ENCODE measurements at places on chromosomes 16 and 17.
A peak's percentile ranks its signal among the peaks of the same experiment; 100 is the strongest.

DNA sequence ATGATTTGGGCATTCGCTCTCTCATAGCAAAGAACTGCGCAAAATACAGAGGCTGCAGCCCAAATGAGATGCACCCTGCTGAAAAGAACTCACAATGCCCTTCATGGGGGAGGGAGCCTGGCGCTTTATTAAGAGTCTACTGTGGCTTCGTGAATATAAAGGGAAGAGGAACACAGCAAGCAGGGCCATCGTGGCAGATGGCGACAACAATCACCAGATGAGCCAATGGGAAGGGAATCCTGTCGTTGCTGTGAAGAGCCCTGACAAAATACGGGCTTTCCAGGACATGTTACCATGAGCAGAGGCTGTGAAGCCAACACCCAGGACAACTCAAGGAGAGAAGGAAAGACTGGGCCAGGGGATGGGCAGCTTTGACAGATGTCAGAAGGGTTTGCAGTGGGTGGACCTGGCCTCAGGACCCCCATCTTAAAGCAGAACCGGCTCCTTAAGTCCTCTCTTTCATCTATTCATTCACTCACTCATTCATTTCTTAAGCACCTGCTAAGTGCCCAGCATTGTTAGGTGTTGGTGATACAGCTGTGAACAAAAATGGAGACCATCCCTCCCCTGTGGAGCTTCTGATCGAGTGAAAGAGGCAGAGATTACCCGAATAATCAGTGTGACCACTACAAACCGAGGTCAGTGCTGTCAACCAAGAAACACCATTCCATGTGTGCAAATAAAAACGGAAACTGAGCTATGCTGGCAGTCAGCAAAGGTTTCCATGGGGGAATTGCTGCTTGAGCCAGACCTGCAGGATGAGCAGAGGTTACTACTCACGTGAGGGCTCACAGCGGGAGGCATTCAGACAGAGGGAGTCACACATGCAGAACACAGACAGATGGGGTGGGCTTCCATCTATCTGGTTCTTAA is 125.8 kb downstream of the DYNLRB2 start:
- DNase-seq: no peak

GRCh38 chr16:57842601-57843000 is 40.3 kb upstream of the KIFC3 start:
- no peak for DNase-seq

DNA sequence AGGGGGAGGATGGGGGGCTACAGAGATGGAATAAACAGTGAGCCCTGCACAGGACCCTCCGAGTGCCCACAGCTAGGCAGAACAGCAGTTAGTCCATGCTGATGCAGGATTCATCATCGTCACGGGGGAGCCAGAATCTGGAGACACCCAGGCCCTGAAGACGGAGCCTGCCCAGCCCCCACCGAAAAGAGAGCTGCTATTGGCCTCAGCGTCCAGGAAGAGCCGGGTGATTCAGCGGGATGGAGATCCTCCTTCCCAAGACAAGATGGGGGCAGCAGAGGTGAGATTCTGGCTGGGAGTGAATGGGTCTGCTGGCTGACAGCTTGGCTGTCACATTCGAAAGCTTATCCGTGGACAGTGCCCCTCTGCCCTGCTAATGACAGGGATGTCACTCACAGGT is 133.6 kb upstream of the CRHR1 start:
- no peak for DNase-seq

DNA sequence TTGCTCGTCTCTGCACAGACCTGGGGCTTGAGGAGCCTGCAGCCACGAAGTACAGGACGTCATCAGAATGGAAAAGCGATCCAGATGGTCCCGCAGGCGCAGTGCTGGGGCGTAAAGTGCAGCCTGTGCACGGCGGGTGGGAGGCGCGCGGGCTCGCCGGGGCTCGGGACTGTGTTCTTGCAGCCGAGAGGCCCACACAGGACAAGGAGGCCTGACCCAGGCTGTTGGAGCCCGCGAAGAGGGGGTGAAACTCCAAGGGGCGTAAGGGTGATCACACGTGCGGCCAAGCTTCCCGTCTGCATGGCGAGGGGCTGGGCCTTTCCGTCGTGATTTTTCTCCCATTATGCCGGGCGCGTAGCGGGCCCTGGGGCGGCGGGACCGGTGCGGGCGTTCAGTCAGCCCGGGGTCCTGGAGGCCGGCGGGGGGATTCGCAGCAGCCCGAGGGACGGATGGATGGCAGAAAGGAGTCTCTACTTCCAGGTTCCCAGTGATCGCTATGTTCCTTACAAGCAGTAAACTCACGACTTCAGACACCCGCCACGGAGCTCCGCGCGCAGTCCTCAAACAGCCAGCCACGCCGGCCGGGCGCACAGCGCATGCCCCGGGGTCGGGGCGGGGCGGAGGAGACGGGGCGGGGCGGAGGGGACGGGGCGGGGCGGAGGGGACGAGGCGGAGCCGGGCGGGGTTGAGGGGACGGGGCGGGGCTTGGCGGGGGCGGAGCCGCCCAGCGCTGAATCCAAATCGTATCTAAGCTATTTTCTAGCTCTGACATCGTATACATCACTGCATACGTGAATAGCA is 141.0 kb upstream of the KCNJ18 start:
- peak; percentile 82 for DNase-seq

DNA sequence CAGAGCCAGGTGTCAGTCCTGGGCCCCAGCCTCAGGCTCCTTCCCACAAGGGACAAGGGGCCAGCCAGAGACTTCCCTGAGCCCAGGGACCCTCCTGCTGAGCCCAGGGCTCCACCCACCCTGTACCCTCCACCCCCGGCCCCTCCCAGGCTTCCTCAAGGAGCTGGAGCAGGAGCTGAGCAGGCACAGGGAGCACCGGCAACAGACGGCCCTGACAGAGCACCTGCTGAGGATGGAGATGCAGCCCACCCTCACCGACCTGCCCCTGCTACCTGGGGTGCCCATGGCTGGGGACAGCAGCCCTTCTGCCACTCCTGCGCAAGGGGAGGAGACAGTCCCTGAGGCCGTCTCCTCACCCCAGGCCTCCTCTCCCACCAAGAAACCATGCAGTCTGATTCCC is 4.5 kb downstream of the SCRN2 start:
- DNase-seq: no peak

DNA sequence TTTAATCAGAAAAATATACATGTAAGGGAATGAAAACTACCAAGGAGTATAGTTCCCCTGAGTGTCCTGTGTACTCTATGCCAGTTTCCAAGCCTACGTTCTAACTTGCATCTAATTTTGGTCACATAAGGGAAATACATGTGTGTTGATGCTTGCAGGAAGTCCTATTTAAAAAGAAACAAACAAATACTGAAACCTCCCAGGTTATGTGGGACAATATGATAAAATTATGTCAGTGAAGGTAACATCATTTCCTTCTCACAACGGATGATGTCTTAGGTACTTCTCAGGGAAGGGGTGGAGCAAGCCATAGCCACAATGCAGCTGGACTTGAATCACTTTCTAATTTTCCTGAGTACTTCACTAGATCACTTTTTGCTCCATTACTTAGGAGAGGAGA is 115.9 kb downstream of the ZFHX3 start:
- DNase-seq: peak; percentile 54

- no peak for DNase-seq
Measured at GRCh38 chr16:26161461-26162180, 469.9 kb downstream of the HS3ST4 start.

GRCh38 chr16:12197812-12198211 is 221.3 kb downstream of the SNX29 start:
- no peak for DNase-seq

GRCh38 chr17:42980766-42981397 is 517 bp downstream of the RUNDC1 start:
- DNase-seq: peak; percentile 85

- no peak for DNase-seq
Measured at GRCh38 chr17:35912942-35913341, 17.6 kb downstream of the RDM1 start.

GRCh38 chr17:21172846-21173245 is 41.1 kb downstream of the TMEM11 start:
- peak; percentile 8 for DNase-seq

DNA sequence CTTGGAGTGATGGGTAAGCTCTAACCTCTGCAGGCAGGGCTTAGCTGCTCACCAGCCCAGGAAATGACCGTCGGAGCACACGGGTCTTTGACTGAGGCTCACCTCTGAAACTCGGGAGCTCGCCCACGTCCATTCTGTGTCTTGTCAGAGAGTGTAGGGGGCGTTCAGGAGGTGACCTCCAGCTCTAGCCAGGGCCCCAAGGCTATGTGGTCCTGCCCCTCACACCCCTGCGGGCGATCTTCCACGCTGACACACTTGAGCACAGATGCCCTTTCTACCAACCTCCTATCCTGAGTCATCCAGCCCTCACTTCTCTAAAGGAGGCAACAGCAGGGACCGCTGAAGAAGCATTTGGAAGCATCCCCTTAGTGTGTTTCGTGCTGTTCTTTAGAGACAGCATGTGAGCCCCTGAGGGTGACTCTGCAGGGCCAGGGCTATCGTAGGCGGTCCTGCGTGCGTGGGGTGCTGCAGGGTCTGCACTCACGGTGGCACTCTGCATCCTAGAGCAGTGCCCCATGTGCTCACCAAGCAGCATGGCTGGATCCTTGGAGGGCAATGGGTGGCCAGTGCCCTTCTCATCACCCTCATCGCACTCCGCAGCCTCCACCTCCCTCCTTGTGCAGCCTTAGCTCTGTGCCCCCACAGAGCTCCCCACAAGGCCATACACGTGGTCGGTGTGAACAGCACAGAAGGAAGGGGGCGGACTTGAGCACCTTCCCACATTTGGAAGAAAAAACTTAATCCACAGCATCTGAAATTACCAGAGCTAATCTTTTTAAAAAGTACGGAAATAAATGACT is 33.8 kb downstream of the SLC47A1 start:
- no peak for DNase-seq

- no peak for DNase-seq
Measured at GRCh38 chr16:19822533-19822932, 62.1 kb downstream of the GPRC5B start.

DNA sequence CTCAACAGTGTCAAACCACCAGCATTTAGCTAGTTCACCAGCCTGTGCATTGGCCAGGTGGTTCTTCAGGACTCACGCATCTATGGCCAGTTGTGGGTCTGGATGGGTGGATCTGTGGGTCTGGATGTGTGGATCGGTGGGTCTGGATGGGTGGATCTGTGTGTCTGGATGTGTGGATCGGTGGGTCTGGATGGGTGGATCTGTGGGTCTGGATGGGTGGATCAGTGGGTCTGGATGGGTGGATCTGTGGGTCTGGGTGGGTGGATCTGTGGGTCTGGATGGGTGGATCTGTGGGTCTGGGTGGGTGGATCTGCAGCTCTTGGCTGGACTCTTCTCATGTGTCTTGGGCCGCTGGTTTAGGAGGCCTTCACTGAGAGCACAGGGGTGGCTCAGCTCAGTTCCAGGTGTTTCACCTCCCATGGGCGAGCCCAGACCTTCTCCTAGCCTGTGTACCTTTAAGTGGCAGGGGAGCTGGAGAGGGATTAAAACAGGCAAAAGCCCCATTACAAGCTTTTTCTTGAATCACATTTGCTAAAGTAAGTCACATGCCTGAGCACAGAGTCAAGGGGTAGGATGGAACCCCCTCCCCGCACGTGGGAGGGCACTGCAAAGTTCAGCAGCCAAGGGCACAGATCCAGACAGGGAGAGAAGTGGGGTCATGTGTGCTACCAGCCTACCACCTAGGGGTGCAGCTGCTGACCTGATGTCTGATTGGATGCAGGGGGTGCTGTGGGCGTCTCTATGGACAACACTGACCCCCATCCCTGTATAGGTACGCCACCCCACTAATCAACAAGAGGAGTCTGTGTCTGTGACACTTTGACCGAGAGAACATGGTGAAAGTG is 3.4 kb upstream of the NUBP1 start:
- DNase-seq: no peak

DNA sequence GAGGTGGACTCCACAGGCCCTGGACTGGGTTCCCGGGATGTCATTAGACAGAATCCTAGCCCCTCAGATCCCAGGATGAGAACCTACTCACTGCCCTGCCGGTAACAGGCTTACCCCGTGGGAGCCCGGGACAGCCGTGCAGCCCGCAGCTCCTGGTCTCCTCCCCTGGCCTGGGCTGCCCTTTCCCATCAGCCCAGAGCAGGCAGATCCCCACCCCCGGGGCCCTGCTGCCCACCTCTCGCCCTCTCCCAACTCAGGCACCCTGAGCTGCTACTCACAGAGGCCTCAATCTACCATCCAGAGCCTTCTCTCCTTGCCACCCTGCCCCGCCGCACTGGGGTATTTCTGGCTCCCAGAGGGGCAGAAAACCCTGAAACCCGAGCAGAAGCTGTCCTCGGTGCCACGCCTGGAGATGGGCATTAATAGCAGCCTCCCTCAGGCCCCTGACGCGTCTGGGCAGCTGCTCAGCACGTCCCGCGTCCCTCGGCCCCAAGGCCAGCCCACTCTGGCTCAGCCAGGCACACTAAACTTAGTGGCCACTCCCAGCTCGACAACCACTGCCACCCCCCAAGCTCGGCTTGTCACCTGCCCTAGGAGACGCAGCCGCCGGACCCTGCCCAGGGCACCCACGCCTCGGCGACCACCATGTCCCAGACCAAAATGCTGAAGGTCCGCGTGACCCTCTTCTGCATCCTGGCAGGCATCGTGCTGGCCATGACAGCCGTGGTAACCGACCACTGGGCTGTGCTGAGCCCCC is at the start of gene CACNG1:
TSS of gene CACNG1 (plus strand) at position 539 of the 757 bp plus-strand sequence. CDS start at position 646, 107 bp downstream.
- no peak for DNase-seq

DNA sequence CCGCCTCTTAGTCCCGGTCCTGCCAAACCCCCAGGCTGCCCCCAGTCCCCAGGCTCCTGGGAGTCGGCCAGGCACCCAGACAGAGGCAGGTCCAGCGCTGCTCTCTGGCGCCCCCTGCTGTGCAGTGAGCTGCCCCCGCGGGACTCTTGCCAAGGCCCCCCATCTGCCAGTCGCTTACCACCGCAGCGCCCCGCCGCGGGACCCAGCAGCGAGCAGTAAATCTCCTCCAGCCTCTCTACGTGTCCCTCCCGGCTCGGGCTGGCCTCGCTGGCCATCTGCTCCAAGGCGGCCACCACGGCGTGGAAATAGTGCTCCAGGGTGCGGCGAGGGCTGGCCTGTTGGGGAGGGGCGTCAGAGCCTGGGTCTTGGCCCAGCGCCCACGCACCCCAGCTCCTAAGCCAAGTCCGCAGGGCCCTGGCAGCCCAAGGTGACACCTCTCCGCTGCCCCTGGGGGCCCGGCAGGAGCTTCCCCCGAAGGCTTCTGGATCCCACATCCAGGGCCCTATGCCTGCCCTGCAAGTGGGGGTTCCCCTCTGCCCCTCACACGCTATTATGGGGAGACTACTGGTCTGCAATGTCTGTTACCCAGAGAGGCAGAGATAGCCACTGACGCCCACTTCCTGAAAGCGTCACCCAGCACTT is 33.7 kb upstream of the MFSD6L start:
- DNase-seq: no peak

DNA sequence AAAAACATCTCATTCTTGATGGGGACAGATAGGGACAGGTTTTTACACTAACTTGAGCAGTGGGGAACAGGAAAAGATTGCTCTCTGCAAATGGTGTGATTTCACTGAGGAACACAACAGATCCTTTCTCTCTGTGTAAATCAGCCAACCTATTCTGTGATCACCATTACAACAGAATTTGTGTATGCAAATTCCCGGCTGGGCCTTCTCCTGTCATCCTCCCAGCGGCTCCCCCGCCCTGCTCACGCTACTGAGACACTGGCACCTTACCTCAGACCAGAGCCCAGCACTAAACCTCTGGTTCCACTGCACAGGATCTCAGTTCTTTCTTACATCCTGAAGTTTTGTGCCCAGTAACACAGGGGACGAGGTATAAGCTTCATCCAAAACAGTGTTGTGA is 97.0 kb upstream of the FA2H start:
- DNase-seq: no peak
